ENCODE measurements at places on chromosomes 1 and 21. TPM values are rescaled to one million over a fixed set of nuclear protein-coding genes. Genes with fewer than 3 reads are reported as not detected.

DNA sequence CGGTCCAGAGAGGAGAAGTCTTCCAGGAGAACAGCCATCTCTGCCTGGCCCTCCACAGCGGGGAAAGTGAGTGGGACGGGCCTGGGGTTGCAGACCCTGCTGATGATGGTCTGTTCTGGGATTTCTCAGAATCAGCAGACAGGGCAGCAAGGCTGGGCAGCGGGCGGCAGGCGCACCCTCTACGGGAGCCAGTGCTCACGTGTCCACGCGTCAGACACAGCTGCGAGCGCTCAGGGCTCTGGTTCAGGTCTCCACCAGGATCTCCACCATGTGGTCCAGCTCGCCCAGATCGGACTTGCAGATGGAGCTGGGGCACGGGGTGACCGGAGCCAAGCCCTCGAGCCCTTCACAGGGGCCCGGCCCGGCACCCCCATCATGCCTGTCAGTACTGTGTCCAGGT, 5.5 kb downstream of the CLCA4 start:
- DNase-seq: no peak

The RIMS3 gene
- 4.7 TPM for total RNA-seq

The LDLRAD1 gene
- total RNA-seq: 0.41 TPM

The COL11A1 gene
- 1.7 TPM for total RNA-seq

DNA sequence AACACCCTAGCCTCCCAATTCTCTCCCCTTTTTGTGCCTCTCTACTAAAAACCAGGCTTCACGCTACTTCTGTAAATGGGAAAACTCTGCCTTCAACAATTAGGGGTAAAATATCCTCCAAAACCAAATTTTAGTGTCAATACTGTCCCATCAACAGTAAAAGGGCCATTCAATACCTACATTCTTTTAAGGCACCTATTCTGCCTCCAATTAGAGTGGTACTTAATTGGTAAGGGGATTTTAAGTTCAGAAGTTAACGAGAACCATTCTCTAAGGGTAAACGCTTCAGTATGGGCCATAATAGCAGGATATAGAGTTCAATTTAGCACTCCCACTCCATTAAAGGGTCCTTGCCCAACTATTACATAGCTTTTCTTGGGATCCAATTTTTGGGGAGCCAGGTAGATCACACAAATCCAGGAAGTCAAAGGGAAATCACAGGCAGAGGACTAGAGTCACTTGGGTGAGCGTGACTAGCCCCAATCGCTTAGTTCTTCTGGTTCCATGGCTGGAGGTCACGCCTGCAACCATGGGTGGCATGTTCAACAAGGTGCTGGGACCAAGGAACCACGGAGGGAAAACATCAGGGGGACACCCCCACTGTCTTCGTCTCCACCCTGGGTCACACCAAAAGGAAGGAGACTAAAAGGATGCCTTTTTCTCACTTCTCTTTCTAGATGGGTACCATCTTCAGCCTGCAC, 20.1 kb upstream of the BSDC1 start:
- no peak for DNase-seq

All from upper lobe of right lung (tissue), 1 donor.